Right hindlimb (tissue), 1 donor: ENCODE measurements at places on chromosomes 7 and 10.

- no peak for DNase-seq
Observed at GRCh38 chr10:71290331-71290730, 28.7 kb upstream of the SLC29A3 start.

GRCh38 chr10:129417870-129418269 lies 49.2 kb upstream of the MGMT start:
- DNase-seq: peak; percentile 70

GRCh38 chr7:45212606-45213005 lies 55.0 kb downstream of the RAMP3 start:
- no peak for DNase-seq

GRCh38 chr10:114815791-114816190 lies 5.8 kb upstream of the FHIP2A start:
- no peak for DNase-seq

DNA sequence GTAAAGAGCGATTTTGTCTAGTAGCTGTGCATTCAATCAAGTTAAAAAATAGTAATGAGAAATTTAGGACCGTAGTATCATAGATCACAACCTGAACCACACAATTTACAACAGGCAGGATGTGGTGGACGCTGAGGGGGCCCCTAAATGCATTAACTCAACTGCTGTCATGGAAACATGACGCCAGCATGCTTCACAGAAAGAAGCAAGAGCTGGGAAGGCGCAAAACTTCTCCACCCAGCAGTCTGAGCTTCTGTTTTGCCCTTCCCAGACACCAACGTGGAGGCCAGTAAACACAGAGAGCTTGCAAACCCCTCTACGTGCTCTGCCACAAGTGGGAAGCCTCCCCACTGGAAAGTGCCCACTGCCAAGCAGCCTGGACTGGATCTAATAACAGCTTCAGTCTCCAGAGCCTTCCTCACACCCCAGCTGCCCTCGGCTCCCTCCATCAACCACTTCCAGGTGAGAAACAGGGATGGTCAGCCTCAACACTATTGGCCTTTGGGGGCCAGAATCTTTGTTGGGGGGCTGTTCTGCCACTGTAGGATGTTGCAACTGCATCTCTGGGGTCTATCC lies 151.8 kb downstream of the SFMBT2 start:
- DNase-seq: no peak

DNA sequence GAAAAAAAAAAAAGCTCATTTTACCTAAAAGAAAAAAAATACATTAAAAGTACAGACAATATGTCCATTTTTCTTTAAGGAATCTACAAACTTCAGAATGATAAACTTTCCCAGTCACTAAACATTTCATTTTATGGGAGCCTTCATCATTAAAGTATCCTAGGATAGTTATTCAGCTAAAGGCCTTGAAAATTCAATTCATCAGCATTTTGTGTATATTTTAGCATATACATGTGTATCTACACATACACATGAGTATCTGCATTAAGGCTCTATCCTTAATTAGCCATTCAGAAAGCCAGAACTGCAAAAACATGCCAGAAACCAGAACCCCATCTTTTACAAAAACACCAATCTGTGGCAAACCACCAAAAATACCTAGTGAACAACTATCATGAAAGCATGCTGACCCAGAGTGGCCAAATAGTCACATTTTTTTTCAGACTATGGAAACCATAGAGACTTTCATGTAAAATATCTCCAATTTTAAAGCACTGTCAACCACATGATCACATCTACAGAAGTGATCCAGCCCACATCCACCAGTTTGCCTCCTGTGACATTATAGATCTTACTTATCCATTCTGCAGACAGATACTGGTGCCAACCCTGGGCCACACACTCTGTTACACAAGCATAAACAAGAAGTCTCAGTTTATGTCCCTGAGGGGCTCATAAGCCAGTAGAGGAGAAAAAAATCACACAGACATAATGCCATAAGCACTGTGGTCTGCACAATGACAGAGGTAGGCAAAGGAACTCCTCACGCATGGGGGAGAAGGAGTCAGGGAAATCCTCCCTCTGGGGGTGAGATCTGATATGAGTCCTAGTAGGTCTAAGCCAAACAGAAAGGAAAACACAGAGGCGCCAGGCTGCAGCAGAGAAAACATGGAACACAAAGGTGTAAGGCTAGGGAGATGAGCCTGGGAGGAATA lies 79.2 kb downstream of the SRPK2 start:
- no peak for DNase-seq

- DNase-seq: no peak
Observed at GRCh38 chr7:100372256-100372655, 1.0 kb upstream of the PILRA start.

GRCh38 chr7:22665923-22666322 lies 61.1 kb upstream of the IL6 start:
- no peak for DNase-seq

GRCh38 chr10:102404361-102405107 lies 9.0 kb downstream of the NFKB2 start:
- DNase-seq: no peak

DNA sequence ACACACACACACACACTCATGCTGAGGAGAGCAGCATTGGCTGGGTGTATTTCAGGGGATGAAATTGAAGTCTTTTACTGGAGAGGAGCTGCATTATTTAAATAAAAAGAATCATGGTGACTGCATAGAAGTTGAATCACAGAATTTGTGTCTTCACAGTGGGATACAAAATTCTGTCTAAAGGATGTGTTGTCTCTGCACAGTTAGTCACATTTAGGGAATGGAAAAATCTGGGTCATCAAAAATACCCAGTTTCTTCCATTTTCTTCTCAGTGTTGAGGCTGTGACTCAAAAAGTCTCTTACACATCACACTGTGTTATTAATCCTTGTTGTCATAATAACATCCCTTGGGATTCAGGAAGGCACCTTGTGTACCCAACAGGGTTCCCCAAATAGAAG lies 10.9 kb downstream of the PAPSS2 start:
- no peak for DNase-seq

DNA sequence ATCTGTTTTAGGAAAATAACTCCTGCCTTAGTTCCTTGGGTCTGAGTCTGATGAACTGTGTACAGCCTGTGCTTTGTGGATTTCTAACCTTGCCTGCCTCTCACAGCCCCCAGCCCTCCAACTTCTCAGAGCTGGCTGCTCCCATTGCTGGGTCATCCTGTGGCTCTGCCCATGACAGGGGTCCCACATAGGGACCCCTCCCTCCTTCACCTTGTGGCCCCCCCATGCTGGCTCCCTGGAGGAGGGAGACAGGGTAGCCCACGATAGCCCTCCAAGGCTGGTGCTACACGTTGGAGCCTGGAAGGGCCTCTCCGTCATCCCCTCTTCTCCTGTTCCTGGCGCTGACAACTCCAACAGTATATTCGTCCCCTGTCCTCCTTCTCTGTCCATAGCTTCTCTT lies 2.8 kb upstream of the DENND2A start:
- DNase-seq: no peak

DNA sequence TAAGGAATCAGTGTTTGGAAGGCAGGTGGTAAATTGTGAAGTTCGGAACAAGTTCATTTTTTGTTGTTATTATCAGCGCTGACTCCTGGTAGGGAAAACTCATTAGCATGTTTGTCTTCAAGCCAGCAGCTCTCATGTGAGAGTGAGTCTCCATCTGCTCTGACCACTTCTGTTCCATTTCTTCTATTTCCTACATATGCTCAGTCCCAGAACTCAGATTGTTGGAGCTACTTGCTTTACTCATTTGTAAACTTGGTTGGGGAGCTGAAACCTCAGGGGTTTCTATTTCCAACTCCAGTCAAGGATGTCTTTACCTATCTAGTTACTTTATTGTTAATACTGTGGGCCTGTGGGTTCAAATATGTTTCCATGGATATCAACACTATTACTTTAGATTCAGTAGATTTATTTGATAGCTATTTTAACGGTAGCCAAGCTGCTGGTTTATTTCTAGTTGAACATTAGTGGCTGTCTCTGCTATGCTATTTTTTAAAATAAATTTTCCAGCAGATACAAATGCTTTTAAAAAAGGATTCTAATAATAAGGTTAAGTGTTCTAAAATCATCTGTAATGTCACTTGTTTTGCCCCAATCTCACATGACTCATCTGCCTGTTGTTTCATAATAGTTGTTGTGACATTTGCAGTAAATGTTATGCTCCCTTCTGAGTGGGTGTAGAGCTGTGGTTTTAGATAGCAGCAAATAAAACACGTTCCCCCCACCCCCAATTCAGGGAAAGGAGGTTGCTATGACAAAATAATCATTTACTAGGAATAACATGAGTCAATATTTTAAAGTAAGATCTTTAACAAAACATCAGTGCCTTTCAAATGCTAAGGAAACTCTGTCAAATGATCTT lies 143.3 kb downstream of the HDAC9 start:
- peak; percentile 19 for DNase-seq

GRCh38 chr10:10193848-10194247 lies 823.8 kb upstream of the CELF2 start:
- DNase-seq: no peak

GRCh38 chr7:142120524-142120923 lies 9.0 kb downstream of the MGAM2 start:
- no peak for DNase-seq

GRCh38 chr7:494906-495305 lies 24.7 kb downstream of the PDGFA start:
- DNase-seq: no peak

DNA sequence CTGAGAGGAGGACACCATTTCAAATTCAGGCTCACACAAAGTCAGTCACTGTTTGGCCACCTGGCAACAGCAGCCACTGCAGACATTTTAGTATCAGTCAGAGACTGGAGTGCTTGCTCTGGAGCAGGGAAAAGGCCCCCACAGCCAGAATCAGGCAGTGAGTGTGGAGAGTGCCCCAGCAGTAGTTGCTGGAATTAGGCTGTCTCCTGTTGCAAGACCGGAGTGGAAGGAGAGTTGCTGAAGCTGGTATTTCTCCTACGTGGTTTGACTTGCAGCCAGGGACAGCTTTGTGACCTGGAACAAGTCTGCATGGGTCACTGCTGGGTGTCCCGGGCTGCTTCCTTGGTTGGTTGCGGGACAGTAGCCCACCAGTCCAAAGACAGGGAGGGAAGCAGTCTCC lies 78.4 kb upstream of the TMEM168 start:
- no peak for DNase-seq

- DNase-seq: no peak
Observed at GRCh38 chr10:59361663-59362143, 646 bp downstream of the FAM13C start.

DNA sequence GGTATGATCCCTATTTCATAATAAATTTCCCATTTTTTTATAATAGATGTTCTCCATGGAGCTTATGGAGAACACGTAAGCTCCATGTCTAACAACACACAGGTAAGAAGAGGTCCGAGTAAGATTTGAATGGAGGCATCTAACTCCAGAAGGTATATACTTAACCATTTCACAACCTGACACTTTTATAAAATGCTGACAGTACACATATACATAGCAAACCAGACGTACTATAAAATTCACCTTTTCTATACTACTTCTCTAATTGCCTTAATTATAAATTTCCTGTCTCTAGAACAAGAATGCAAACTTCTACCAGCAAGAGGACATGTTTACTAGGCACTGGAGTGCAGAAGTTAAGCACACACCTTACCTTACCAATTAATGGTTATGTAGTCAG lies 151.3 kb downstream of the DGKI start:
- no peak for DNase-seq

DNA sequence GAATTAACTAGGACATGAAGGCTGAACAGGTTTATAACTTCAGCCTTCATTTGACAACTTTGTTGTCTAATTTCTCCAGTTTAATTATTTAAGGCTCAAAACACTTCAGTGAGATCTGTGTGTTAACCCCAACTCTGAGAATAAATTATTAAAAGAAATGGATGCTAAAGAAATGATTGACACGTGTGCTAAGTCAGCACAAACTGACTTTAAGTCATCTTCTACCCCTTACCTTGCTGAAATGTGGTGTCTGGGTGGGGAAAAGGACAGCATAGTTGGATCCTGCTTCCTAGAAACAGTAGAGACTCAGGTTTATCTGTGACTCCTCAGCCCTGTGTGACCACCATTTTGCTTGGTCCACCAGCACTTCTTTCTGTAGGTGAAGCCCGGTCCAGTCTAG lies 324.8 kb upstream of the NPSR1 start:
- DNase-seq: no peak

GRCh38 chr10:102616066-102616770 lies 28.1 kb upstream of the TRIM8 start:
- DNase-seq: peak; percentile 90

- no peak for DNase-seq
Observed at GRCh38 chr10:106182542-106182941, 982.0 kb downstream of the SORCS1 start.

GRCh38 chr10:79159141-79159651 lies 90.4 kb downstream of the ZMIZ1 start:
- DNase-seq: no peak

DNA sequence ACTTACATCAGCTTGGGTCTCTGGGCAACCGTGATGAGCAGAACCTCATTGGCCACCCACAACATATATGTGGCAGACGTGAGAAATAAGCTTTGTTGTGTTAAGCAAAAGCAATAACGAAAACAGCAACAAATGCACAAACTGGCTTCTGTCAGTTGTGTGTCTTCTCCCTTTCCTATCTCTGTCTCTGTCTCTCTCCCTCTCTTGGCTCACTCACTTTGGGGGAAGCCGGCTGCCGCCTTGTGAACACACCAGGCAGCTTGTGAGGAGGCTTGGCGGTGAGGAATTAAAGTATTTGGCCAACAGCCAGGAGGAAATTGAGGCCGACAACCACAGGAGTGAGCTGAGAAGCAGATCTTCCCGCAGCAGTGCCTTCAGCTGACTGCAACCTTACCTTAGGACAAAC lies 21.9 kb upstream of the CDCA7L start:
- DNase-seq: no peak

DNA sequence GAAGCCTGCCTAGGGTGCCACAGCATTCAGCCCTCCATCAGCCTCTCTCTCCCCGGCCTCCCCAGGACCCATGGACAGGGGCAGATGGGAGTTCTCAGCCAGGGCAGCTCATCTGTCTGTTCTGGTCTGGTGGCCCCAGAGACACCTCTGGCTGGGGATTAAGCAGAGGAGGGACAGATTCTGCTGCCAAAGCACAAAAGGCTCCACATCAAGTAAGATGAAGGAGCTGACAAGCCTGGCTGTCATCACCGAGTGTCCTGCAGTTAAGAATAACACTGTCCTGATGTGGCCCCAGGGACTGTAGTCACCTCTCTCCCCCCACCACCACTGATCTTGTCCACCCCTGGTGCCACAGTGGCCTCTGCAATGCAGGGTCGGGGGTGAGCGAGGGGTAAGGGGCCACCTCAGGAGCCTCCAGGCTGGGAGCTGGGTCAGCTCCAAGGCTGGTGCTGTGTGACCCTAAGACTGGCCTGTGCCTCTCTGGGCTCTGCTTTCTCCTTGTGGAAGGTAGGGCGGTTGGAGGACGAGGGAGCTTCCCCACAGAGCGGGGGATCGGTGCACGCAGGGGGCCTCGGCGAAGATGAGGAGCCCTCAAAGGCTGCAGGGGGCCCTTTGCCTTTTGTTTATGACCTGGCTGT lies 18.7 kb downstream of the C10orf105 start:
- DNase-seq: no peak

DNA sequence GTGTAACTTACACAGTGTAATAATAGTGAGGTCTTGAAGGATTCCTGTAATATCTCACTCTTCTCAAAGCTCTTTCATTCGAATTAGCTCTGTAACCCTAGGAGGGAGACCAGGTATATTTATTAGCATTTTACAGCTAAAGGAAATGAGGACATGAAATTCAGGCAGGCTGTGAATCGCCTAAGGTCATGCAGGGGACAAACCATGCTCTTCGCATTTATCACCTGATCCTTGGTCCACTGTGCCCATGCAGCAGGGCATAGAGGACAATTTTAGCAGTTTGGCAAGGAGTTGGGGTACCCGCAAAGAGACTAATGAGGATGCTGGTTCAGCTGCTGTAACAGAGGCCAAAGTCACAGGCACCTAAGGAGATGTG lies 14.8 kb upstream of the LAMB1 start:
- DNase-seq: no peak
